Sigmoid colon (tissue), 7 donors: ENCODE measurements at places on chromosomes 3 and 15.
A peak's percentile ranks its signal among the peaks of the same experiment; 100 is the strongest.

GRCh38 chr3:81886081-81886480 is 124.6 kb upstream of the GBE1 start:
- H3K4me3 ChIP-seq, result no peak overlapping the region
- H3K27ac ChIP-seq, result no peak overlapping the region
- H3K27me3 ChIP-seq, result no peaks in the 10 kb centered on the region
- no peak for DNase-seq

- peaks cover 26% of the 10 kb centered on the region for H3K36me3 ChIP-seq
- H3K27me3 ChIP-seq, result no peaks in the 10 kb centered on the region
- DNase-seq, result peak; percentile 91
- peaks cover 42% of the 10 kb centered on the region for H3K4me1 ChIP-seq
Observed at GRCh38 chr15:99708563-99708962, 24.7 kb downstream of the LYSMD4 start.

DNA sequence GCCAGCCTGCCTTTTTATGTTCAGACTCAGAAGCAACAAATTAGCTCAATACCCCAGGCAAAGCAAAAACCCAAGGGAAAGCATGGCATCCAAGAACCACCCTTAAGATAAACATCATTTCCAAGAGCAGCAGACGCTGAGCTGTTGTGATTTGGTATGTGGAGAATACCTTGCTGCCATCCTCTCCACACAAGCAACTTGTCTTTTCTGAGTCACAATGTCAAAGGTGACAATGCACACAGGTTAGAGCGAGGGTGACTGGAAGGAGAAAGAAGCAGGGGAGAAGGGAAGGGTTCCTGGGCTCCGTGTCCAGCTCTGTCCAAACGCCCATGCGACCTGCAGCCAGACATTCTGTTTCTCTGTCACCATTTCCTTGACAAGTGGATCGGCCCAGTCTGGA is 6.0 kb downstream of the PCSK6 start:
- no peak overlapping the region for H3K27ac ChIP-seq
- H3K36me3 ChIP-seq, result no peaks in the 10 kb centered on the region
- DNase-seq, result no peak
- no peaks in the 10 kb centered on the region for H3K4me1 ChIP-seq

DNA sequence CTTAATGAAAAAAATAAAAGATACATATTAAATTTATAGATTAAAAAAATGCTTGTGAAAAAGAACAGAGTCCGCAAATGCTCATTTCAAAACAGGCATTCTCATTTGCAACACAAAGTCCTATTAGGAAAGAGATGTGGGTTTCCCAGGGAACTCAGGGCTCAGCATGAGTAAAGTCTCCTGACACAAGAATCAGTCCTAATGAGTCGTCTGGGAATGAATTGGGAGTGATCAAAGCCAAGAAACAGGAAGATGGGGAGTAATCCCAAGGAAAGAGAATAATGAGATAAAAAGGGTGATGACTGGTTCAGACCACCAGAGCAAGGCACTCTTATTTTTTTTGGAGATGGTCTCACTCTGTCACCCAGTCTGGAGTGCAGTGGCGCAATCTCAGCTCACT is 443.7 kb downstream of the NR2F2 start:
- no peaks in the 10 kb centered on the region for H3K4me1 ChIP-seq
- no peak overlapping the region for H3K27ac ChIP-seq
- no peaks in the 10 kb centered on the region for H3K27me3 ChIP-seq
- H3K36me3 ChIP-seq, result no peaks in the 10 kb centered on the region
- no peak for DNase-seq

GRCh38 chr3:54527521-54527920 is 400.3 kb downstream of the LRTM1 start:
- H3K4me3 ChIP-seq, result no peak overlapping the region
- no peaks in the 10 kb centered on the region for H3K4me1 ChIP-seq
- H3K27me3 ChIP-seq, result no peaks in the 10 kb centered on the region
- H3K36me3 ChIP-seq, result no peaks in the 10 kb centered on the region
- DNase-seq, result no peak

GRCh38 chr3:134251731-134252391 is 1.2 kb upstream of the RYK start:
- H3K27me3 ChIP-seq, result no peaks in the 10 kb centered on the region
- no peak overlapping the region for H3K4me3 ChIP-seq
- DNase-seq, result no peak

GRCh38 chr15:90763366-90764099 is 46.4 kb downstream of the BLM start:
- H3K27ac ChIP-seq, result no peak overlapping the region
- H3K4me1 ChIP-seq, result no peaks in the 10 kb centered on the region

DNA sequence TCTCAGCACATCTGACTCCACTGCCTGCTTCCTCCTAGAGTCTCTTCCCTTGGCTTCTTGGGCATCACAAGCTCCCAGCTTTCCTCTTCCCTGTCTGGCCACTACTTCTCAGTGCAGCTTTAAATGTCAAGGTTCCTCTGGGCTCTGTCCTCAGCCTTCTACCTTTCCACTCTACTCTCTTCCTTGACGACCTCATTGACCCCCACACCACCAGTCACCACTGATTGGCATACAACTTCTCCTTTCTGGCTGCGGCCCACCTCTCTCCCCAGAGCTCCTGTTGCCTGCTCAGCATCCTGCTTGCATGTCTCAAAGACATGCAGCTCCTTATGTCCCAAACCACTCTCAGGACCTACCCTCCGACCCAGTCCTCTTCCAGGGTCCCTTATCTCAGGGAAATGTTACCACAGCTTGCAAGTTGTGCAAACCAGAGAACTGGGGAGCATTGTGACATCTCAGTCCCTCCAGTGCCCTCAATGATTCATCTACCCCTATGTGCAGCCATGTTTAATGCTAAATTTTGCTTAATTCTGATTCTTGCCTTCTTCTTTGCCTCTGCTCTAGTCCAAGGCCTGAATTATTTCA is 49.9 kb downstream of the TRPM1 start:
- H3K4me1 ChIP-seq, result no peaks in the 10 kb centered on the region
- H3K4me3 ChIP-seq, result no peak overlapping the region
- H3K36me3 ChIP-seq, result no peaks in the 10 kb centered on the region
- H3K27ac ChIP-seq, result no peak overlapping the region

- H3K27ac ChIP-seq, result no peak overlapping the region
- no peak overlapping the region for H3K4me3 ChIP-seq
- no peaks in the 10 kb centered on the region for H3K36me3 ChIP-seq
- H3K4me1 ChIP-seq, result no peaks in the 10 kb centered on the region
- H3K27me3 ChIP-seq, result no peaks in the 10 kb centered on the region
- DNase-seq, result no peak
Observed at GRCh38 chr3:161423911-161424522, 52.7 kb upstream of the SPTSSB start.

DNA sequence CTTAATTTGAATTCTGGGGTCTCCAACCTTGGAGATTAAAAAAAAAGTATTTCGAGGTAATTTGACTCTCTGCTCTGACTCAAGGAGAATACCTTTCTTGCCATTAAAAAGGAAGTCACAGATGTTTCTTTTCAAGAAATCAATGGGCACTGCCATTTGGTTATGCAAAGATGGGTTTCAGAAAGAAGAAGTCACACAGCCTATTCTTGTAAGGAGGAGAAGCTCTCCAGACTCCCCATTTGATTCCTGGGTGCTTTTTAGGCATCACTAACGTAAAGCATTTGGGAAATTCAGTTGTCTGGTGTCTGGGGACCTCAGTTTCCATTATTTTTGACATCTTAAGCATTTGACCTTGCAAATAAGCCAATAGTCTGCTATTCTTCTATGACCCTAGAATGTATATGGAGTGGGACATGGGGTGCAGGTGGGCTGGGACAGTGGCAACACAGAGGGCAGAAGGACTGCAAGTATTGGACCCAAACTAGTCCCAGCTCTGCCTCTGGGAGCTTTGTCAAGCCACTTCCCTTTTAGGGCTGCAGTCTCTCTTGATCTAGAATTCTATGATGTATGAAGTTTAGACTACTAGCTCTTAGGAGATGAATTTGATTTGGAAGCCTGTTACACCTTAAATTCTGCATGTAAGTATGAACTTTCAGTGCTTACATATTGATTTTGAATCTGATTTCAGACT is 27.8 kb downstream of the IL5RA start:
- H3K4me1 ChIP-seq, result no peaks in the 10 kb centered on the region
- no peak overlapping the region for H3K27ac ChIP-seq
- no peak for DNase-seq
- no peaks in the 10 kb centered on the region for H3K36me3 ChIP-seq

DNA sequence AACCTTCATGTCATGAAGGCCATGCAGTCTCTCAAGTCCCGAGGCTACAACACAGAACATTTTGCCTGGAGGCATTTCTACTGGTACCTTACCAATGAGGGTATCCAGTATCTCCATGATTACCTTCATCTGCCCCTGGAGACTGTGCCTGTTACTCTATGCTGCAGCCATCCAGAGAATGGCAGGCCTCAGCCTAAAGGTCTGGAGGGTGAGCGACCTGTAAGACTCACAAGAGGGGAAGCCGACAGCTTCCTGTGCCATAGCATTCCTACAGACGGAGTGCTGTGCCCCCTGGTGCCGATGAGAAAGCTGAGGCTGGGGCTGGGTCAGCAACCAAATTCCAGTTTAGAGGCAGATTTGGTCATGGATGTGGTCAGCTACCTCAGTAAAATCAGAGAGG is 51.3 kb upstream of the CADPS start:
- no peak for DNase-seq
- no peak overlapping the region for H3K4me3 ChIP-seq
- no peaks in the 10 kb centered on the region for H3K4me1 ChIP-seq
- H3K27ac ChIP-seq, result no peak overlapping the region
- H3K27me3 ChIP-seq, result peaks cover under 1% of the 10 kb centered on the region

DNA sequence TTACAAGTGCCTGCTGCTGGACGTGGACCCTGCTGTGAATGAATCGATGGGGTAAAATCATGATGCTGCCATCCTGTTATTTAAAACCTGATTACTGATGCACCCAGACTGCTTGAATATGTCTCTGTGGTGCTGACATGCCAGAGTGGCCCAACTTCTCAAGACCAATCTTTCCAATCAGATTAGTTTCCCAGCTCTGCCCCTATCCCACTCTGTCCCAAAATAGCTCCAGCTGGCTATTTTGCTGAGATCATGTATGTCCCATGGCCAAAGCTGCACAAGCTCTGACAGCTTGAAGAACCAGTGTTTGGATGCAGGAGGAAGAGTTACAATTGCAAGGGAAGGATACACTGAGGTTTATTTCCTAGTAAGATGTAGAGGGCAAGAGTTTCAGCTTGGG is 153.6 kb downstream of the TMEM108 start:
- no peak overlapping the region for H3K4me3 ChIP-seq
- H3K27ac ChIP-seq, result no peak overlapping the region
- no peak for DNase-seq
- no peaks in the 10 kb centered on the region for H3K36me3 ChIP-seq

DNA sequence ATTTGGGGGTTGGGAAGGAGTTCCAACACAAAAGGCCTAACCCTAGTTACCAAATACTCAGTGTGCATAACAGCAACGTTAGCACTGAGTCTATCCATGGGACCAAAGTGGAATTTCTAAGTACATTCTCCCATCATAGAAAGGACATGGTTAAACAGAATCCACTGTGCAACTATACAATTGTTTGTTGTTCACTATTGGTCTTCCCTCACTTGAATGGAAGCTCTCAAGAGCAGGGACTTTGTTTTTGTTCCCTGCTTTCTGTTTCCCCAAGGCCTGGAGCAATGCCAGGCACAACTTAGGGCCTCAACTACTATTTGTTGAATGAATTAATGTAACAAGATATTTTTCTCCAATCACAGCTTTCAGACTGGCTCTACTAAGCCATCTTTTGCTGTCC is 25.6 kb downstream of the COL8A1 start:
- H3K27me3 ChIP-seq, result no peaks in the 10 kb centered on the region
- DNase-seq, result no peak
- H3K4me3 ChIP-seq, result no peak overlapping the region
- H3K27ac ChIP-seq, result no peak overlapping the region

- H3K36me3 ChIP-seq, result no peaks in the 10 kb centered on the region
- no peaks in the 10 kb centered on the region for H3K27me3 ChIP-seq
- H3K4me3 ChIP-seq, result no peak overlapping the region
Observed at GRCh38 chr3:124941771-124942170, 7.2 kb upstream of the MUC13 start.

- H3K36me3 ChIP-seq, result no peaks in the 10 kb centered on the region
- H3K4me3 ChIP-seq, result no peak overlapping the region
- peak overlapping the region; percentile 24 for H3K27ac ChIP-seq
- no peak for DNase-seq
Observed at GRCh38 chr3:24344784-24345439, 149.7 kb downstream of the THRB start.

DNA sequence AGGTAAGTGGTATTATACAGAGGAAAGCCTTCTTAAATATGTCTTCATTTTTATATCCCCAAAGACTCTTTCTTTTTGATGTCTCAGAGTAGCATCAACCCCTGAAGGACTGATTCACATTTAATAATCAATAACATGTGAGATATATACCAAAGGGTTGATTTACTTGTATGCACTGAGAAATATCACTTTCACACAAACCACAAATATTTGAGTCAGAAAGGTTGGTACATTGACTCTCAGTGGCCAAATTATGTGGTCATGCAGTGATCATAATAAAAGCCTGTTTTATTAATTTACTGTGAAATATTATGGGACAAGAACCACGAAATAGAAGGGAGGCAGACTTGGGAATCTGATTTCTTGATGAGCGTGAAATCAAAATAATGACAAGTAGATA is 329.0 kb downstream of the GBE1 start:
- H3K27ac ChIP-seq, result no peak overlapping the region
- no peak overlapping the region for H3K4me3 ChIP-seq
- no peak for DNase-seq
- H3K36me3 ChIP-seq, result no peaks in the 10 kb centered on the region

GRCh38 chr3:143658861-143659260 is 189.4 kb downstream of the SLC9A9 start:
- no peaks in the 10 kb centered on the region for H3K36me3 ChIP-seq
- H3K4me3 ChIP-seq, result no peak overlapping the region
- no peaks in the 10 kb centered on the region for H3K27me3 ChIP-seq
- DNase-seq, result no peak

DNA sequence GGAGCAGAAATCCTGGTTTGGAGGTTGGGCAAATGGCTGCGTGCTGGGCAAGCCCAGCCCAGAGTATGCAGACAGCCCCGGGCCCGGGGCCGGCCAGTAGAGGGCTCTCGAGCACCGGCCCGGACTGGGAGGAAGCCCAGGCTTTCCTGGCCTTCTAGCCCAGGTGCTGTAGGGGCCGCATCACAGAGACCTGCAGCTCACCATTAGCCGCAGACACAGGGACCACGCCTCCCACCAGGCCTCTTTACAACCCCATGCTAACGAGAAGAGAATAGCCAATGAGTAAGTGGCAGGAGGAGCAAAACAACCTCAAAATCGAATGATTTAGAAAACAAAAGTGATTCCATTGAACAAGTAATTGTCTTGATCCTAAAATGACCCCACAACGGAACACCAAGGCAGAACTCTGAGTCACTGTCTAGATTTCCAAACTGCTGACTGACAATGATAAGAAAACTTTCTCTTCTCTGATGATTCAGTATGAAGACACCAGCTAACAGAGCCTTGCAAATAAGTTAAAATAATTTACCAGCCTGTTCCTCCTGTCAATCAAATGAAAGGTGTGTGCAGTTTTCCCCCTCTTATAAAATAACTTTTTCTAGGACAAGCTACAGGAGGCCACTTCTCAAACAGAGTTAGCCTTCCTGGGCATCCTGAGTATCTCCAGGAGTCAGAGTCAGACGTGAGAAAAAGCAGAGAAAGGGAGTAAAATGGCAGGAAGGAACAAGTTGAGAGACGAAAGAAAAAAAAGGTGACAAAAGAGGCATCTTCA is 102.2 kb downstream of the DGKG start:
- no peaks in the 10 kb centered on the region for H3K36me3 ChIP-seq
- H3K27ac ChIP-seq, result no peak overlapping the region
- H3K27me3 ChIP-seq, result no peaks in the 10 kb centered on the region
- peak; percentile 78 for DNase-seq
- no peak overlapping the region for H3K4me3 ChIP-seq

- H3K27ac ChIP-seq, result no peak overlapping the region
- DNase-seq, result no peak
- no peaks in the 10 kb centered on the region for H3K27me3 ChIP-seq
Observed at GRCh38 chr3:153008226-153008625, 153.8 kb upstream of the RAP2B start.
